ENCODE measurements at places on chromosomes 3 and 15. TPM values are rescaled to one million over a fixed set of nuclear protein-coding genes. Genes with fewer than 3 reads are reported as not detected.

DNA sequence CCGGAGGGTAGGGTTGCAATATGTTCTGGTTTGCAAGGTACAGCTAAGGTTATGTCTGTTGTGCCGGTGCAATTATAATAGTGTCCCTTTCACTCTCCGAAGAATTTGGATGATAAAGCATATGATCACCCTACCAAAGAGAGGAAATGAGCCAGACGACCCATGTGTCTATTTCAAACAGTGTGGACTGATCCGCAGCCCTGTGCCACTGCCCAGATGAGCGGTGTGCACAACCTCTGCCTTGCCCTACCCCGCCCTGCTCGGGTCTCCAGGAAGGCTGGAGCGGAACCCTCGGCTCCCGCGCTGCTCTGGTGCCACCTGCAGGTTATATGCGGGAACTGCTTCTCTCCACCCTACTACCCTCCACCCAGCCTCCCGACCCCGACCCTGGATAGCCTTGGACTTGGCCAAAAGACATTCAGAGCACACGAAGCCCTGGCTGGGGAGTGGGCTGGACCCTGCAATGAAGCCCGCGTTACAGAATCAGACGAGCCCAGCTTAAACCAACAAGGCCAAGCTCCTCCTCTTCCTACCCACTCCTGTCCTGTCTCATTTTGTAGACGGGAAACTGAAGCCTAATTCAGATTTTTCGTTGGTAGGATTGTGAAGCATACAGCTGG is 68.4 kb upstream of the CHRNB4 start:
- DNase-seq: peak; percentile 62

GRCh38 chr15:100942656-100943425 is 23.7 kb downstream of the LRRK1 start:
- no peak for DNase-seq

GRCh38 chr3:14363991-14364390 is 38.4 kb upstream of the SLC6A6 start:
- peak; percentile 64 for DNase-seq

MRPS11 gene
- 51.1 TPM for total RNA-seq

Data from A172 (cell line).